Pons (tissue), 1 donor: ENCODE measurements at places on chromosomes 16 and 17.

GRCh38 chr16:68909099-68909733 lies 65.9 kb downstream of the TANGO6 start:
- no peak for DNase-seq

- DNase-seq: no peak
Observed at GRCh38 chr17:82810644-82811430, 29.0 kb downstream of the ZNF750 start.

GRCh38 chr17:30819971-30820705 lies 4.4 kb downstream of the CRLF3 start:
- no peak for DNase-seq

GRCh38 chr16:361872-362701 lies 8.3 kb downstream of the MRPL28 start:
- DNase-seq: peak; percentile 61
